Stimulated activated CD8-positive, alpha-beta memory T cell treated with anti-CD3 and anti-CD28 coated beads, Interleukin-4, amount 100 ng/mL, for 1 hour (primary cell): ENCODE measurements at places on chromosomes 13 and 19.

- DNase-seq, result no peak
These were observed 1.0 kb upstream of the ZNF529 start for GRCh38 chr19:36573895-36574720.

DNA sequence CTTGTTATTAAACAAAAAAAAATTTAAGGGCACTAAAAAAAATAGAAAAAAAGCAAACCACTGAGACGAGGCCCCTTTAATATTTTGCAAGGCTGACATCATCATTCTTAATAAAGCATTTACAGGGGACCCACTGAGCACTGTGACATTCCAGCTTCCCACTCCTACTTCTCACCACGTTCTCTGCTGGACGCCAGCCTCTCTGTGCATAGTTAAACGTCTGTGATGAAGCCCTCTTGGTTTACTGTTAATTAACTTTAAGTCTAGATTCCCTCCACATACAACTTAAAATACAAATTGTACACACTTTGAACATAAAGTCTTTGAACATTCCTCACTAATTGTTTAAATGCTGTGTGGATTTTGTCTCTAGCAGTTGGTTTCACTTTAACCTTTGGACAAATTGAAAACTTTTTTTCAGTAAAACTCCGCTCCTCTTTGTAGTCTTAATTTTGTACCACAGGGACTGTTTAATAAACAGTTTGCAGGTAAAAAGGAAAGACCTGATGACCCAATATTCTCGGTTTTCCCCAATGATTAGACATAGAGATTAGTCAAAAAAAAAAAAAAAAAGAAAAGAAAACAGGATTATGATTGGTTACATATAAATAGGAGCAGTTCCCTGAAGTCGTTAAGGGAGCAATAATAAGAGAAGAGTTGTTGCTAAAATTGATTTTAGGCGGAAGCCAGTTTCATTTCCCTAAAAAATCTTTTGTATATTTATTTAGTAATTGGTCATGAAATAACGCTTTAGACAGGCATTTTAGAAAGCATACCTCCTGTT is 219.8 kb downstream of the MZT1 start:
- no peak for DNase-seq

- no peak for DNase-seq
These were observed 1346.0 kb upstream of the SPRY2 start for GRCh38 chr13:81686877-81687276.

- no peak for DNase-seq
These were observed 12.8 kb downstream of the FUT6 start for GRCh38 chr19:5826531-5827341.

DNA sequence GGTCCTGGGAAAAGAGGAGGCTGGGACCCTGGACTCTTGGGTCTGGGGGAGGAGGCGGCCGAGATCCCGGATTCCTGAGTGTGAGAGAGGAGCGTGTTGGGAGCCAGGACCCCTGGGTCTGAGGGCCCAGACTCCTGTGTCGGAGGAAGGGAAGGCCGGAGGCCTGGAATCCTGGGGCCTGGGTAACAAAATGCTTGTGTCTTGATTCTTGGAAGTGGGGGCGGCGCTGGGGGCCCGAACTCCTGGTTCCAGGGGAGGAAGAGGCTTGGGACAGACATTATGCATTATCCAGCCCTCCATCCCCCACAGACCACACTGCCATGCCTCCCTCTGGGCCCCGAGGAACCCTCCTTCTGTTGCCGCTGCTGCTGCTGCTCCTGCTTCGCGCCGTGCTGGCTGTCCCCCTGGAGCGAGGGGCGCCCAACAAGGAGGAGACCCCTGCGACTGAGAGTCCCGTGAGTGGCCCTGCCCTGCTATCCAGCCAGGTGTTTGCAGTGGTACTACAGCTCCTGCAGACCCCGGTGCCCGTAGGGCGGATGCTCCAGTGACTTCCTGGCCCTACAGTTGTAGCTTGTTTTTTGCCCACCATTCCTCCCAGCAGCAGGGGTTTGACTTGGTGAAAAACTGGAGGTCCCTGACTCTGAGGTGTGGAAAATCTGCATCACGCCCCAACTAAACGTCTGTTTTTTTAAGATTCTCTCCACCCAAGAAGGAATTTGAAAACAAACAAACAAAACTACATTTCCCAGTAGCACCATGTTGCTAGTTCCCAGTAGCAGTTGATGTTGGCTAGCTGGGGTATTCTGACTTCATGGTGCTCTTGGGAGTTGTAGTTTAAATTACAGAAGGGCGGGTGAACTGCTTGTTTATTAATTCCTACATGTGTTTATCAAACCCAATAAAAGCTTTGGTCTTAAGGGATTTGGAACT is 630 bp downstream of the NUCB1 start:
- no peak for DNase-seq

- no peak for DNase-seq
These were observed 1.5 kb downstream of the CCER2 start for GRCh38 chr19:38910488-38910887.

- DNase-seq, result no peak
These were observed 40.8 kb downstream of the TEX29 start for GRCh38 chr13:111361046-111361872.

- DNase-seq, result no peak
These were observed 7.9 kb downstream of the MLLT1 start for GRCh38 chr19:6271721-6272410.

GRCh38 chr19:48881741-48882657 is 9.8 kb downstream of the PPP1R15A start:
- DNase-seq, result no peak

GRCh38 chr19:47230054-47230920 is 712 bp downstream of the BBC3 start:
- no peak for DNase-seq

GRCh38 chr13:50529154-50529882 is 314.2 kb downstream of the DLEU7 start:
- no peak for DNase-seq

DNA sequence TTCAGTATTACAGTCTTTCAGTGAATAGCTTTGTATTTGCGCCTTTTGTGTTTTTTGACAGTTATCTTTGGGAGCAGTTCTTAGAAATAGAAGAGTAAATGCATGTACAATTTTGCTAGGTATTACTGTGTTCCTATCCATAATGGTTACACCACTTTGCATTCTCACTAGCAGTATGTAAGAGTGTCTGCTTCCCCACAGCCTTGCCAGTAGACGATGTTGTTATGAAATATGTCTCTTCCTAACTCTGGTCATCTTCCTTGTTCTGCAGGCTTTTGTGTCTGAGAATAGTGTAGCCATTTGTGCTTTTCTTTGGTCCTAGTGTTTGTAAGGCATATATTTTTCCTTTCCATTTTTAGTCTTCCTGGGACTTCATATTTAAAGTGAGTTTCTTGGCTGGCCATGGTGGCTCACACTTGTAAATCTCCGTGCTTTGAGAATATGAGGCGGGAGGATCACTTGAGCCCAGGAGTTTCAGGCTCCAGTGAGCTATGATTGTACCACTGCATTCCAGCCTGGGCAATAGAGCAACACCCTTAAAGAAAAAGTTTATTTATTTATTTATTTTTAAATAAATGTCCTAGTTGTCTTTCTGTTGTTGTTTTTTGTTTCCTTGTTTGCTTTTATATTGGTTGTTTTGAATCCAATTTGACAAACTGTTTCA is 140.3 kb downstream of the PDS5B start:
- no peak for DNase-seq

GRCh38 chr13:78881054-78881453 is 222.1 kb upstream of the OBI1 start:
- no peak for DNase-seq

DNA sequence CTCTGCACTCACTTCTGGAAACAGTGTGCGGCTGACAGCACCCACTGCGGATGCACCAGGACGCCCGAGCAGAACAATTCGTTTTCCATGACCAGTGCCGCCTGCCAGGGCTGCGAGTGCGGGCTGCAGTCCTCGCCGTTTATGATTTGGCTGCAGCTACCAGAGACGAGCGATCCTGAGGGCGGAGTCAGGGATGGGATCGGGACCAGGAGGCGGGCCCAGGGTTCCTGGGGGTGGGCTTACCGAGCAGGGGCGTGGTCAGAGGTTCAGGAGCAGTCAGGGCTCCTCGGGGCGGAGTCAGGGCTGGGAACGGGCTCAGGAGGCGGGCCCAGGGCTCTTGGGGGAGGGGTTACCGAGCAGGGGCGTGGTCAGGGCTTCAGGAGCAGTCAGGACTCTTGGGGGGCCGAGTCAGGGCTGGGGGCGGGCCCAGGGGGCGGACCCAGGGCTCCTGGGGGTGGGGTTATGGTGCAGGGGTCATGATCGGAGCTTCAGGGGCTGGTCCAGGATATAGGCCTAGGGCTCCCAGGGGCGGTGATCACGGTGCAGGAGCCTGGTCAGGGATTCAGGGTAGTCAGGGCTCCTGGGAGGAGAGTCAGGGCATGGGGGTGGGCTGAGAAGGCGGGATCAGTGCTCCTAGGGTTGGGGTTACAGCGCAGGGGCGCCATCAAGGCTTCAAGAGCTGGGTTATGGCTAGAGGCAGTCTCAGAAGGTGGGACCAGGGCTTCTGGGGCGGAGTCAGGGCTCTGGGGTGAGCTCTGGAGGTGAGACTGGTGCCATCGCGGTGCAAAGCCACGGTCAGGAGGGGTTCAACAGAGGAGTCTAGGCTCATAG is 1.7 kb downstream of the KLK4 start:
- DNase-seq, result no peak

DNA sequence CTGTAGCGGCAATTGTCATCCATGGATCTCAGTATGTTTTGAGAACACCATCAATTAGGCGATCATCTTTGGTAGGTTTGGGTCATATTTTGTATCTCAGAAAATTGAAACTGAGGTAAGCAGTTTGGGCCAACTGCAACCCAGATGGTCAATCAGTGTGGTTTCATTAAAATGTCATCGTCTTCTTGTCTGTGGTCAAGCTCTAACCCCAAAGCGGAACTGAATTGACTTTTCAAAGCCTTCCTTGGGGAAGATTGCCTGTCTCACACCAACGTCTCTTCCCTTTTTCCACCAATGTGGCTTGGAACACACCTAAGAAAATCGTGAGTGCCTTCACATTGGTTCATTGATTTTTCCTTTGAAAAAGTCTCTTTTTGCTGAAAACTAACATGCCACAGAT is 56.3 kb upstream of the UBAC2 start:
- DNase-seq, result no peak

DNA sequence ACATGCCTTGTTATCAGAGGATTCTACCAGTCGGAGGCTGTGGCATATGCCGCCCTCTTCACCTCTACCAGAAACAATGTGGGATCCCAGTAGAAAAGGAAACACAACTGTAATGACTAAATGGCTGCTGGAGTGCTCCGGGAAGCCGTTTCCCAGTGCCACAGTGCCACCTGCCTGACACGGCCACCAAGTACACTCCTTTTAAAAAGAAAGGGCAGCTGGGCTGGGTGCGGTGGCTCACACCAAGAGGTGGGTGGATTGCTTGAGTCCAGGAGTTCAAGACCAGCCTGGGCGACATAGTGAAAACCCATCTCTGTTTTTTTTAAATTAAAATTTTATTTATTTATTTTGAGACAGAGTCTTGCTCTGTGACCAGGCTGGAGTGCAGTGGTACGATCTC is 67.3 kb downstream of the TRPM4 start:
- no peak for DNase-seq

DNA sequence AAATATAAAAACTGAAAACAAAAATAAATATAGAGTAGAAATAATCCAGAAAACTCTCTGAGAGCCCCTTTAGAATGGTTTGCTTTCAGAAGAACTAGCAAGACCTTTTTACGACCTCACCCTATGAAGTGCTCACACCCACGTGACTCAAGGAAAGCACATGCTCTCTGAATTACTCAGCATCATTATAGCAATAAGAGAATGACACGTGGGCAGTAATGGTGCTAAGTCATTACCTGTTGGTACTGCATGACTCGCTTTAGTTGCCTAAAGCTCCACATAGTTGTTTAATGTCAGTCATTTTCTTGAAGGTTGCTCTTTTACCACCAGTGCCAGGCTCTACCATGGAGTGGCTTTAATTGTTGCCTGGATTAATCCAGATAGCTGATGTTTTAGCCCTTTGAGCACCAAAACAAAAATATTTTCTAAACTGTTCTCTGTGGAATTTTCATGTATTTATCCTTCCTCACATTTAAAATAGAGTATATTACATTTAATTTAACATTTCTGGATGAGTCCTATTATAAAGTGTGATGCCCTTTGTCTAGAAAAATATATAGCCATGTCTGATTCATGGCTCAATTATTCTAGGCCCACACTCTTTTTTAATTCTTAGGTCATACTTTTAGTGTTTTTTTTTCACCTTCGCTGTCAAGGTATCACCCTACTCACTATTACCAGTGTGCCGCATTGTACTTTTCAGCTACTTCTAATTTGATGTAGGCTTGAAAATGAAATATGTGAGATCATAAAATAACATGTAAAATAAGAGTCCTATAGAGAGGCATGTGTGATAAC is 56.8 kb downstream of the THSD1 start:
- no peak for DNase-seq

GRCh38 chr19:616747-617526 is 16.4 kb downstream of the POLRMT start:
- no peak for DNase-seq

GRCh38 chr19:41998246-41999020 is 4.4 kb upstream of the ATP1A3 start:
- DNase-seq, result no peak

- DNase-seq, result no peak
These were observed 1719.7 kb upstream of the SLC10A2 start for GRCh38 chr13:104785952-104786351.

GRCh38 chr13:74794147-74794546 is 659.9 kb upstream of the KLF12 start:
- no peak for DNase-seq

- DNase-seq, result no peak
These were observed 261.7 kb downstream of the ITGBL1 start for GRCh38 chr13:101714195-101714594.

GRCh38 chr19:51800473-51801244 is 5.7 kb downstream of the FPR3 start:
- DNase-seq, result no peak

DNA sequence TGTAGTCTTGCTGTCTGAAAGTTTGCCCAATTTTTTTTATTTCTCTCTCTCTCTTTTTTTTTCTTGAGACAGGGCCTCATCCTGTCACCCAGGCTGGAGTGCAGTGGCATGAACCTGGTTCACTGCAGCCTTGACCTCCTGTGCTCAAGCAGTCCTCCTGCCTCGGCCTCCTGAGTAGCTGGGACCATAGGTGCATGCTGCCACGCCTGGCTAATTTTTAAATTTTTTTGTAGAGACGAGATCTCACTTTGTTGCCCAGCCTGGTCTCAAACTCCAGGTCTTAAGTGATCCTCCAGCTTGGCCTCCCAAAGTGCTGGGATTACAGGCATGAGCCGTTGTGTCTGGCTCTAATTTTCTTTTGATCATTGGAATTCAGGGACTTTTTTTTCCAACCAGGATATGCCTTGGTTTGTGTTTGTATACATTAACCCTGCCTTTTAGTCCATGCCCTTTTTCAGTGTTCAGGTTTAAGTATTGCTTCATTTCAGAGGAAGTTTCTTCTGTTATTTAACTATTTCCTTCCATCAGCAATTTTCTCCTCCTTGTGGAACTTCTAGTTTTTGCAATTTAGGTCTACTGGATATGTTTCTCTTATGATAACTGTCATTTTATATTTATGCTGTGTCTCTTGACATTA is 201.4 kb downstream of the PCCA start:
- no peak for DNase-seq

- no peak for DNase-seq
These were observed 48.9 kb upstream of the EPHX3 start for GRCh38 chr19:15280915-15281683.
